CD4-positive, alpha-beta T cell treated with Interleukin-4 for 4 hours (primary cell): ENCODE measurements at places on chromosomes 7 and 10.

- no peak for DNase-seq
These were observed 4.7 kb upstream of the AFAP1L2 start for GRCh38 chr10:114408968-114409444.

- no peak for DNase-seq
These were observed 22.5 kb downstream of the ORC5 start for GRCh38 chr7:104185346-104185745.

DNA sequence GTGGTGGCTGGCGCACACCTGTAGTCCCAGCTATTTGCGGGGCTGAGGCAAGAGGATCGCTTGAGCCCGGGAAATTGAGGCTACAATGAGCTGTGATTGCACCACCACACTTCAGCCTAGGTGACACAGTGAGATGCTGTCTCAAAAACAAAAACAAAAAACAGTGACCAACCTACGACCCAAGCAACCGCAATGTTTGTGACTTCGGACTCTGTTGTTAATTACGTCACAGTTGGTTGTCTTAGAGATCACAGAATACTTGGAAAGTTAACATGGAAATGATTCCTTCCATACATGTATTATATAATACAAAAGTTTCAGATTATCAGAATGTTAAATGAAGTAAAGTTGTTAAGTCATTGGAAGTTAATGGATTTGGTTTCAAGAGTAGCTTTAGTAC is 106.2 kb downstream of the REEP3 start:
- DNase-seq, result no peak

GRCh38 chr7:141700296-141700847 is 1.6 kb downstream of the DENND11 start:
- DNase-seq, result no peak

GRCh38 chr10:97076781-97077180 is 109.0 kb downstream of the SLIT1 start:
- no peak for DNase-seq

- no peak for DNase-seq
These were observed 293.2 kb downstream of the FGFR2 start for GRCh38 chr10:121305066-121305465.

DNA sequence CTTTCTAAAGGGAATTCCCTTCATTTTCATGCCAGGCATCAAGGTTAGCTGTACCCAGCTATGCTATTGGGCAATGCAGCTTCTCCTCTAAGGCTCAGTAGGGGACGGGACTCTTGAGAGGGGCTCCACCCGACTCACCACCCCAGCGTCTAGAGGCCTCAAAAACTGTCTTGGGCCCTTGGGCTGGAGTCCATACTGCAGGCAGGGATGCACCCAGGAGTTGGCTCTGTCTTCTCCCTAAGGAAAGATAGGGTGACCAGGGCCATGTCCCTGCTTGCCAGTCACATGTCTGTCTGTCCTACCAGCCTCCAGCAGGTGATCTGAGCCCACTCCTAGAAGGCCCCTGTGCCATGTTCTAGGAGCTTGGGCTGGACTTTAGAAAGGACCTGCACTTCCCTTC is 1.2 kb downstream of the OPN4 start:
- no peak for DNase-seq

GRCh38 chr10:130455111-130455695 is 319.0 kb downstream of the GLRX3 start:
- no peak for DNase-seq

- DNase-seq, result no peak
These were observed 71.5 kb downstream of the COL13A1 start for GRCh38 chr10:69873135-69873639.

DNA sequence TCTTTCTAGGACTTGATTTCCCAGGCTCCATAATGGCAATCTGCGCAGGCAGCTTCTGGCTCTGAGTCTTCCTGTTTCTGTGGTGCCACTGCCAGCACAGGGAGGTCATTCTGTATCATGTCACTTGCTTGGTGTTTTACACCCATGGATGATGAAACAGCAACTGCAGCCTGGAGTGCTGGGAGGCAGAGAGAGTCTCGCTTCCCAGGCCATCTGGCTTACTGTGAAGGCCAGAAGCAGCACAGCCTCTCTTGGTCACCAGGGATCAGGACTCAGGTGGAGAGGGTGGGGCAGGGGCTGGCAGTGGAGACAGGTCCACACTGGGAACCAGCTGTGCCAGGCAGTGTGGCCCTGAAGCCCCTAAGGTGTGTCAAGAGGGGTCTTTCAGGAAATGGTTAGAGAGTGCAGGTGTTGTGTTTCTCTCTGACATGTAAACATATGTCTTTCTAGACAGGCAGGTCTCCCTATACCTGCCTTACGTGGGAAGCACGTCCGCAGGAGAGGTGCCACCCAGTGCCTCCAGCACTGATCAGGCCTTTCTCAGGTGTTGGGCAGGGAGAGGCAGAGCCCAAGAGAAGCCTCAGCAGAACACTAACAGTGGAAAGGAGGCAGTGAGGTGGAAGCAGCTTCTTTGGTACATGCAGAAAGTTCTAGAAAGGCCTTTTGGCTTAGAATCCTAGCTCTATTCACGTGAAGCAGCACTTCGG is 71.4 kb downstream of the INSIG1 start:
- no peak for DNase-seq

- no peak for DNase-seq
These were observed 133.3 kb upstream of the KIF5B start for GRCh38 chr10:32189400-32190084.

DNA sequence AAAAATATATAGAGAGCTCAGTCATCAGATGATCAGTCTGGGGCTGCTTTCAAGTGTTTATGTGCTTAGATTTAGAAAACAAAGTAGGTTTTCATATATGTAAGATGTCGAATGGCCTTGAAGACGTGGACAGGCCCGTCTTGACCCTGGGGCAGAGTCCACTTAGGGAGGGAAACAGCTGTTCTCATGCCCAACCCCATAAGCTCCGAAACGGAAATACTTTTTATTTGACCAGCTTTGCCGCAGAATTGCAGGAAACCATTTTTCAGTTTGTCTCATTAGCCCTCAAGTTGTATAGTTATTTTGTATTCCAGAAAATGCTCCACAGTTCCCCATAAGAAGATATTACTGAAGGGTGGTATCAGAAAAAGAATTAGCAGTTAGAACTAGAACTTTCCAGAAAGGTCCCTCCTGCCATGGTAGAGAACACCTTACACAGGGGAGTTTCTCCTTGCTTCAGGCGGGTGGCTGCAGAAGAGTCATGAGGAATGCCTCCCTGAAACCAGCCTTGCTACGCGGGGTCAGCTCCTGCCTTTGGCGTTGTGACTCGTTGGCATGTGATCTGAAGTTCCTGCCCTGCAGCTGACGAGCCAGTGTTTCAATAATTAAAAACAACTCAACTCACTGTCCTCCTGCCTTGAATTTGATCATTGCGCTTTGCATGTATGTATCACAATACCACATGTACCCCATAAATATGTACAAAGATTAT is 192.7 kb downstream of the CELF2 start:
- DNase-seq, result no peak

DNA sequence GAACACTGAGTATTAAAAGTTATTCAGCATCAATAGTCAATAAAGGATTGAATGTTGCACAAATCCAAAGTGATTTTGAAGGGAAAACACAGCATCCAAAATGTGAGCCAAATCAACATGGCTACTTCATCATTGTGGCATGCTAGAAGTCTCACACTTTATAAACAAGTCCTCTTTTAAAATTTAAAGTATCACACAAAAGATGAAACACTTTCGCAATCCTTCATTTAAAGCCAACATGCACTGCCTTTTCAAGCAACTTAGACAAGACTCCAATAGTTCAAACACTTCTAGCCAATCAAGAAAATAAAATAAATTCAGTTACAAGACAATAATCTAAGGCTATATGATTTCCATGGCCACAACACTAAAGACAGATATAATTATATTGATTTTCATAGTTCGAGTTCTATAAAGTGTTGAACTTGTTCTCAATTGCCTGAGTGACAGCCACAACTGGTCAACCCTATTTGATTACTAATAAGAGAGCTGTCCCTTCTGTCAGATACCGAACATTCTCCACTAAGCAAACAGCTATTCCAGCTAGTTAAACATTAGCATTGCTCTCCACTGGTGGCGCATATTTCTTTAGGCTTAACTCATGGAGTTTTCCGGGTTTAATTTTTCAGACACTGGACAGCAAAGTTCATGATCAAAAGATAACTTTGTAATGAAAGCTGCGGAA is 8.3 kb downstream of the EBF3 start:
- DNase-seq, result no peak

DNA sequence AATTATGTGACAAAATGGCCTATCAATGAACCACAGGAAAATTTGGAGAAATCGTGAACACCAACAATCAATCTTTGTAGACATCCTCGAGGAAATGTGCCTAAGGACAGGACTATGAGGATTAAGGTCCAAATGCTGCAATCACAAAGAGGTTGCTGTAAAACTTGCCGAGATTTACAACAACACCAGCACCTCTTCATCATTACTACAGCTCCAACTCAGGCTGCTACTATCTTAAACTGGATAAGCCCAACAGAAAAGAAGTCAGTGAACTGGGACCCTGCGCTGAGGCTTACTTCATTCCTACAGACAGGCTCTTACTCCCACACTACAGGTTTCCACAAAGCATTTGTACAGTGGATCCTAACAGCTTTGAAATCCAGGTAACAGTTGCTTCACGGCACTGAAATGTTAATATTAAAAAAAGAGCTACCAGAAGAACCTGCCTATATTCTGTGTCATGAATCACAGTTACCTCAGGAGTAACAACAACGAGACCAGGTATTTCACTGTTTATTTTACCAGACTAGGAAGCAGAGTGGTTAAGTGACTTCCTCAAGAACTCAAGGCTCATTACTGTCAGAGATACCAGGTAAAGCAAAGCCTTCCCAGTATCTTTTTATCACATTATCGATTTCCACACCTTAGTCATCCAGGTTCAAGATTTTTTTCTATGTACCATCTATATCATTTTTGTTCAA is 23.9 kb downstream of the CACUL1 start:
- DNase-seq, result no peak

DNA sequence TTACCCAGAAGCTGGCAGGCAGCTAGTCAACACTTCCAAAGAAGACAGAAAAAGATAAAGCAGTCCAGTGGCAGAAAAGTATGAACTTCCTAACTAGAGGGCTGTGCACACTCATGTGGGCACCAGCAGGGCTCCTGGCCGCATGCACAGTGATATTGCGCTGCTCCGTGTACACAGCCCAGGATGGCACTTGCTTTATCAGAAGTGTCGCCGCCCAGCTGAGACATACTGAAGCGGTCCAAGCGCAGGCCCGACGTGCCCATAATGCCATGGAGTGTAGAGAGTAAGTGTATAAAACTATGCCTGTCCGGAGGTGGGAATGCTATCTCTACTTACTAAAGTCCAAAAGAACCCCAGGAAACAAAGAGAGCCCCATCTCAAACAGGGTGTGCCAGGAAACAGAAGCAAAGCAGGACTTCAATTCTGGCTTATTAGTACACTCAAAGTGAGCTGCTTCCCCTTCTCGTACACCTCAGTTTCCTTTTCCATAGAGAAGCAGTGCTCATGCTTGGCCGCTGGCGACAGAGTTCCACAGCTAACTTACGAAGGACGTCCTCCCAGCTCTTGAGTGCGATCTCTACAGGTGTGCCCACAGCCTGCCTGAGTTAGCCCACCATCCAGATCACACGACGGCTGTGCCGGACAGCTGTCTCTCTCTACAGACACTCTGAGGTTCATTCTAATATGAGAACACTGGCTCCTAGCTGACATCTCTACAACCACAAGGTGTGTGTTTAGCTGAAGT is 234.3 kb downstream of the COBL start:
- no peak for DNase-seq

DNA sequence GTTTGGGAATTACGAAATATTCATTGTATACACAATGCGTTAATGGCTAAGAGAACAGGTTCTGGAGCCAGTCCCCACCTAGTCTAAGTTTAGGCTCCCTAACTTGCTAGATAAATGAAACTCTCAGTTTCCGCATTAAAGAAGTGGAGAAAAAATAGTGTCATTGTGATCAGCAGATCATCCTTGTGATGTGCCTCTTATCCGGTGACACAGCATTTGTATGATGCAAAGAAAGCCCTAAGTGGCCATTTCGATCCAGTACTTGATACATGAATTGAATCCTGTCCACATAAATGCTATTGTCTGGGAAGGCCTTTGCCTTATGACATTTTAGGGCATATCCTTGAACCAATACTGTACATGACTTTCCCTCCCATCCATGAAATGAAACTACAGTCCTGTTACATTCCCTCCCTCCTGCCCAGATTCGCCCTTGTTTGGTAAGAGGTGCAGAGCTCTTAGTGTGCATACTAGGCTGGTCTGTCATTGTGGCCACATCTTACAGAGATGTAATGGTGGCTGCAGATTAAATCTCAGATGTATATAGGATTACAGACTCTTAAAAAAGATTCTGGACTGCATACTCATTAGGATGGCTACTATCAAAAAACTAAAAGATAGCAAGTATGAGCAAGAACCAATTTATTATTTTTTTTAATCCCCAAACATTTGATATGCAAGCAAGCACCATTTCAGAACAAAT is 80.9 kb downstream of the LRRC4 start:
- DNase-seq, result no peak
